ENCODE measurements at places on chromosomes 3 and 15. TPM values are rescaled to one million over a fixed set of nuclear protein-coding genes. Genes with fewer than 3 reads are reported as not detected.

The IGSF10 gene
- total RNA-seq = not detected

The CLDN1 gene
- total RNA-seq = 0.58 TPM

The SYNPR gene
- not detected for total RNA-seq

The REC114 gene
- not detected for total RNA-seq

The RYR3 gene
- not detected for total RNA-seq

The SERPINI1 gene
- 1.0 TPM for total RNA-seq

The CCDC39 gene
- total RNA-seq = not detected

- no peak for DNase-seq
Measured at GRCh38 chr15:38307861-38308641, 55.4 kb downstream of the SPRED1 start.

DNA sequence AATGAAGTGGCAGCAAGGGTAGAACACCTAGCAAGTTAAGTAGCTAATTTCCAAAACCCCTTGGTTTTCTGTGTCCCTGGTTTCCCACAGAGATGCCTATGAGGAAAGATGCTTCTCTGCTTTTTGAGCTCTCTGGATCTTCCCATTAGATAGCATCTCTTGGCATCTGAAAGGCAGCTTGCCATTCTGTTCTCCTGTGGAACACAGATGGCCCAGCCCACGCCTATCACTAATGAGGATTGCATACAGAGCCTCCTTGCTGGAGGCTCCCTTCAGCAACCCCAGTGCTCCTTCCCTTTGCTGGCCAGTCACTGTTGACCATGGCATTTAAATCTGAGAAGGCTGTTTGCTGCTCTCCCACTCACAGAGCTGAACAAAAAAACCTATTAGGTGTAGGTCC lies 34.4 kb upstream of the ETV5 start:
- DNase-seq = no peak

- DNase-seq = no peak
Measured at GRCh38 chr3:29291260-29291981, 10.6 kb downstream of the RBMS3 start.

DNA sequence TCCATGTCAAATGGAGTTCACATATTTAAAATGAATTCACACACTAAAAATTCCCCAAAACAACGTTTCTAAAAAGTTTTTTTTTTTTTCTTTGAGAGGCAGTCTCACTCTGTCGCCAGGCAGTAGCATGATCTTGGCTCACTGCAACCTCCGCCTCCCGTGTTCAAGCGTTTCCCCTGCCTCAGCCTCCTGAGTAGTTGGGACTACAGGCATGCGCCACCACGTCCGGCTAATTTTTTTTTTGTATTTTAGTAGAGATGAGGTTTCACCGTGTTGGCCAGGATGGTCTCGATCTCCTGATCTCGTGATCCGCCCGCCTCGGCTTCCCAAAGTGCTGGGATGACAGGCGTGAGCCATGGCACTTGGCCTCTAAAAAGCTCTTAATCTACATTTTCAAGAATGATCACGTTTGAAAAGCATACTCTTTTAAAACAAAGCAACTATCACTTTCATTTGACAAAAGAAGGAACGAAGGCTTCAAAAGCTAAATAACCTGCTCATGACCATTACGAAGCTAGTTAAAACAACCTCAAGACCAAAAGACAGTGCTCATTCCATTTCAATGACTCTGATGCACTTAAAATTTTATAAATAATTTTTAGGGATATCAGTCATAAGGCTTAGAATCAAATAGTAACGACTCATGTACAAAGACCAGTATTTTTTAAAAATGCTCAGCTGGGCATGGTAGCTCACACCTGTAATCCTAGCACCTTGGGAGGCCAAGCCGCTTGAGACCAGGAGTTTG lies 5.5 kb downstream of the UBE3A start:
- DNase-seq = no peak

DNA sequence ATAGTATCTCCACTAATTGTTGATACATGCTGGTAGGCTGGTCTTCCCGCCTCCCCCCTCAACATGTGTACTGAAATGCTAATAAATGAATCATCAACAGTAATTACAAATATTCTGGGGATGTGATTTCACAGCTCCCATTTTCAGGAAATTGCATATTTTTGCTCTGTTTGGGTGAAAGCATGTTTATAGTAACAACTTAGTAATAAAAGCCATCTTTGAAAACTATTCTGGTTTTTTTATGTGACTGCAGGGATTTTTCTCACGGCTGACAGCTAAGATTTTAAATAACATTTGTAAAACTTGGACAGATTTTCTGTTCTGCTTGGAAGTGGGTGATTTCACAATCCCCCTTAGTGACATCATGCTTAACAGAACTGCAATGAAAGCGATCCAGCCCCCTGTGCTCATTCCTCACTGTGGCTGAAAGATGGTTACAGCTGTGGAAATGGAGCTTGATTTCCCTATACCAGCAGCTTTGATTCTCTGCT lies 25.6 kb upstream of the FAM174B start:
- DNase-seq = no peak

DNA sequence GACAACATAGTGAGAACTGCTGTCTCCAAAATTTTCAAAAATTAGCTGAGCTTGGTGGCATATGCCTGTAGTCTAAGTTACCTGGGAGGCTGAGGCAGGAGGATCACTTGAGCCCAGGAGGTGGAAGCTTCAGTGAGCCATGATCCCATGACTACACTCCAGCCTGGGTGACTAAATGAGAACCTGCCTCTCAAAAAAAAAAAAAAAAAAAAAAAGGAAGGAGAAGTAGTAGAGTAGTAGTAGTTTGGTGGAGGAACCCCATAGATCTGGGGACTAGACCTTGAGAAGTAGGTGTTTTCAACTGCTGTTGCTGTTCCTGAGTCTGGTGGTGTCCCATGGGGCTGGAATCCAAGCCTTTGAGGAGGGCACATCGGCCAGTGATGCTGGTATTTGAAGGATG lies 38.4 kb upstream of the UBE2E2 start:
- no peak for DNase-seq

DNA sequence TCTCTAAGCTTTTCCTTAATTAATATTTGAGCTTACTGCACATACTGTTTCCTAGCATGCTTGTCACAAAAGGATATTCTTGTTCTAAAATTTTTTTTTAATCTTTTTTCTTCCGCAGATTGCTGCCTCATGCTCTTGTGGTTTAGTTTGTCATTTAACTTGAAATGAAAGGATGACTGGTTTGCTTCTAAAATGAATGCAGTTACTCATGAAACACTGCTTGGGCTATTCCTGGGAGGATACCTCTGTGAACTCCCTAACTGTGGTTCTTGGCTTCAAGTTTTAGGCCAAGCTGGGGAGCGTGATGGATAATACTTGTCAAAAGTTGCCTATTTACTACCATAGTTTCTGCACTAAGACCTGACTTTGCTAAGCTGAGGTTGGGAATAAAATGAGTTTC lies 64.0 kb downstream of the USP13 start:
- DNase-seq = no peak

DNA sequence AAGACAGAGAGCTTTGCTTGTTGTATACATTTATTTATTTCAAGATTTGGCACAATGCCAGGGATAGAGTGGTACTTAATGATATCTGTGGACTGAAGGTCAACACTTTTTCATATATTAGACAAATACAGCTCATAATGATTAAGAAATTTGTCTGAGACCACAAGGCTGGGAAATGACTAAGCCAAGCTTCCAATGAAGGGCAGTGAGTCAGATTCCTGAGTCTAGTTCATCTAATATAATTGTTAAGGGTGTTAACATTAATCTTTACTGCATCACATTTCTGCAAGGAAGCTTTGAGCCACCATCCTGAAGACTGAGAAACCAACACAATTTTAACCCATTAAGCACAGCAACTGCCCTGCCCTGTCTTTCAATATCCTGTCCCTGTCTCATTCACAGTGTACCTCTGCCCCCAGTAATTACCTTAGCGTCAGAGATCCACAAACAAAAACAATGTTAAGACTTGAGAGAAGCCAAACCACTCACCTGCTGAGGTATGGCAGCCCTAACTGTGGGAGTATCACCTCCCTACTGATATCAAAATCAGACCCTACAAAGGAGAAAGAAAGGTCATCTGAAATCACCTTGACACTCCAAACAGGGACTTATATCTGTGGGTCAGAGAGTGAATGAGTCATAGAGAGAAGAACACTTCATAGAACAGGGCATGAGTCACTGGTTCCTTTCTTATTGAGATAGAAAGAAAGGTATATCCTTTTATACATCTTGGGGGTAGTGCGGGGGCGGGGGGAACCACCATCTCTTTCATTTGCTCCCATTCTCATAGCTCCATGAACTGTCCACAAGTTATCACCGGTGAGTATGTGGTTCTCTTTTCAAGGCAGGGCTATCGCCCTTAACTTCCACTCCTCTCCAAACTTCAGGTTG lies 74.7 kb downstream of the MAGI1 start:
- DNase-seq = peak; percentile 91

DNA sequence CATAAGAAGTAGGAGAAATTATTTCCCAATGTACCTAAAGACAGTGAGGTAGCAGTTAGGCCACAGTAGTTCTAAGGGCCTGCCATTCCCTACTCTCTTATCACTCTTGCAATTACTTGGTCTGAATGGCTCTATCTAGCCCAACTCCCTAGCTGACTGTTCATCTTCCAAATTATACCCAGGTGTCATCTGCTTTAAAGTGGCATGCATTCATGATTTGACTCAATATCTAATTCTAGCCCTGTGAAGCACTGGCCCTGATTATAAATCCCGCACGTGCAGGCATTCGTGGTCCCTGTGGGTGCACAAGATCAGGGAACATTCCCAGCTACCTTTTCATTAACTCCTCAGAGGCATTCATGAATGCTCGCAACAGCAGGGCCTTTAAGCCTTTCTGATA lies 43.1 kb upstream of the ZNF774 start:
- no peak for DNase-seq

DNA sequence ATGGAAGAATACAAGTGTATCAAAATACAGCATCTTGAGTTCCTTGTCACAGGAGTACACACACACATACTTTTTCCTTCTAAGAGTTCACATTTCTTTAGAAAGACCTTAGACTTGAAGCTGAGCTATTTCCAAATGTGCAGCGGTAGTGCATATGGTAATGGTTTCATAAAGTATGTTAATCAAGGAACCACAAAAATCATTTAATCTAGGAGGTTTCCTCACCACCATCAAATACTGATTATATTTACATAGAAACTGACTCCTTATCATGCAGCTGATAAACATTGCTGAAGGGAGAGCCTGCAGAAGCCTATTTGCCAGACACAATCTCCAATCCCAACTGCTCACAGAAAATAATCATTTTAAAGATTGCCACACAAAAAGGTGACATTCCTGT lies 40.0 kb upstream of the KBTBD8 start:
- DNase-seq = no peak

- DNase-seq = no peak
Measured at GRCh38 chr3:138059261-138059660, 49.3 kb downstream of the CLDN18 start.

DNA sequence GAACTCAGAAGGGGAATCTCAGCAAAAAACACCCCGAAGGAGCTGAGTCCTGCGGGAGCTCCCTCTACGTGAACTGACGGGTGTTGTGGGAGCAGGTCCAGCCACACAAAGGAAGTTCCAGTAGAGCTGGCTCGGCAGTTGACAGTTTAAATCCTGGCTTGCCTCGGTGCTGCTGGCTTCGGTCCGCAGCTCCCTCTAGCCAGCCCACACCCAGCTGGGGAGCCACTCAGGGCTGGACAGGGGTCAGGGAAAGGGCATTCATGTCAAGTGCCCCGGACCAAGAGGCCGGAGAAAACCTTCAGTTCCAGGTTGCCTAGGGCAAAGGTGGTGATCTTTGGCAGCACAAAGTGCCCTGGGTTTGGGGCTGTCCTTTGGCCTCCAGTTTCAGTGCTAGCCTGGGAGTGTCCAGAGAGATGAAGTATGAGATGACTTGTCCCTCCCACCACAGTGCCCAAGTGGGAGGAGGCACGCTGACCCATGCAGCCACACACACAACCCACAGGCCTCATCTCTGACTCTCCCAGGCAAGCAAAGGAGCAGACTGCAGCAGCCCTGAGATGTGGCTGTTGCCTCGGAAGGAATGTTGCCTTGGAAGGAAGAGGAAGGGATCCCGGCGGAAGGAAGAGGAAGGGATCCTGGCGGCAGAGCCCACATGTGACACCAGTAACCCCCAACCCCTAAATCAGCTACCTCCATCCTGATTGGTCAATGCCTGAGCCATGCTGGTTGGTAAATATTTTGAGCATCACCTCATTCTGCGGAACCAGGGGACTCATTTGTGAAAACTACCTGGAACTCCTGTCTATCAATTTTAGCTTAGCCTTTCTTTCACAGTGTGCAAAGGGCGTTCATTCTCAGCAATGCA lies 13.9 kb upstream of the ANPEP start:
- DNase-seq = no peak

DNA sequence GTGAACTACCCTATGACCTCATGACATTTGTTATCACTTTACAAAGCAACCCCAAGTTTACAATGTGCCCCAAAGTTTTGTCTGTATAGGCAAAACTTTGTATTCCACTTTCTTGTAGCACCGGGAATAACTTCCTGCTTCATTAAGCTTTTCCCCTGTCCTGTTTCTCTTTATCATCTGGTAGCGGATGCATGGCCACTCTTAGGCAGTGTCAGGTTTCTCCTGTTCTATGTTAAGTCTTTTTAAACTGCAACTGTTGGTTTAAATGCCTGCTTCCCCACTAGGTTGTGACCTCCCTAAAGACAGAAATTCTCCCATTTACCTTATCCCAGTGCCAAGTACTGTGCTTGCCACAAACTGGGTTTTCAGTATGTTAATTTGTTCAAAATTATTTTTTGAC lies 433.6 kb upstream of the DPH6 start:
- DNase-seq = no peak

DNA sequence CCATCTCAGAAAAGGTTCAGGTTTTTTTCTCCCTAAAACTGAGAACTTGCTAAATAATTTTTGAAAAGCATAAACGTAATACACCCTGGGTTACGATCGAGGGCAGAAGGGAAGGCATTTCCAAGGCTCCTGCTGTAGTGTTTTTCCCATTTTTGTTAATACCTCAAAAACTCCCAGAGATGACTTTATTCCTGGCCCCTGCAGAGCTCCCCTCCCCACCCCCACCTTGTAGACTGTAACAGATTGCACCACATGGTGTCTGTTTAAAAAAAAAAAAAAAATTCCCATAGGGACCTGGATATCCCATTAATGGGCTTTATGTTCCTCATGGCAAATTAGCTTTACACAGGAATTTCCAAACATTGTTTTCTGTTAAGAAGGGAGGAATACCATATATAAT lies 38.2 kb downstream of the FEZF2 start:
- DNase-seq = no peak

GRCh38 chr3:115204475-115204874 lies 57.4 kb upstream of the ZBTB20 start:
- DNase-seq = no peak
